Temporal lobe (tissue), 4 donors: ENCODE measurements at places on chromosomes 12 and 14. TPM values are rescaled to one million over a fixed set of nuclear protein-coding genes. Genes with fewer than 3 reads are reported as not detected.

Gene SMIM41
- not detected for total RNA-seq

Gene ERG28
- total RNA-seq, result 4.7 TPM

Gene GPR137C
- 32.7 TPM for total RNA-seq

Gene ATP5MC2
- total RNA-seq, result 41.6 TPM

Gene RFX4
- total RNA-seq, result 6.4 TPM

Gene TMEM120B
- total RNA-seq, result 7.4 TPM

Gene TPPP2
- total RNA-seq, result not detected

Gene LRRK2
- total RNA-seq, result 7.6 TPM

Gene LRP1-AS
- not detected for total RNA-seq

Gene EML5
- total RNA-seq, result 20.7 TPM

Gene KCNK10
- 15.0 TPM for total RNA-seq

Gene PTPRO
- 209 TPM for total RNA-seq

Gene TESPA1
- total RNA-seq, result under 0.01 TPM

Gene TMCC3
- 11.8 TPM for total RNA-seq

Gene PTPRB
- 7.1 TPM for total RNA-seq

Gene KRT6B
- total RNA-seq, result 0.25 TPM

Gene MYL6B
- total RNA-seq, result 79.4 TPM

Gene BATF
- not detected for total RNA-seq

Gene GLT1D1
- 9.6 TPM for total RNA-seq

Gene CAPZA3
- total RNA-seq, result not detected

Gene MAGOHB
- 16.5 TPM for total RNA-seq

Gene MAP3K9
- total RNA-seq, result 14.3 TPM

Gene AKAP3
- total RNA-seq, result 1.5 TPM

Gene EPYC
- not detected for total RNA-seq

Gene CLEC1B
- not detected for total RNA-seq

Gene OAS3
- 1.7 TPM for total RNA-seq

Gene MYF6
- total RNA-seq, result 0.74 TPM

Gene TSHR
- 0.25 TPM for total RNA-seq

Gene SLC2A3
- total RNA-seq, result 48.4 TPM

Gene DICER1
- 102 TPM for total RNA-seq

Gene TEX22
- total RNA-seq, result 0.25 TPM

Gene ANKRD33
- total RNA-seq, result not detected

Gene PRPF39
- 38.8 TPM for total RNA-seq

Gene PTPN21
- 10.6 TPM for total RNA-seq

Gene A2M
- 37.6 TPM for total RNA-seq

Gene KCNMB4
- total RNA-seq, result 32.0 TPM

Gene WDHD1
- total RNA-seq, result 8.9 TPM

Gene TRAFD1
- 42.0 TPM for total RNA-seq

Gene SLC17A8
- 2.0 TPM for total RNA-seq

Gene HOXC4
- not detected for total RNA-seq

Gene CYP27B1
- 0.25 TPM for total RNA-seq
